ENCODE measurements at places on chromosomes 13 and 19. TPM values are rescaled to one million over a fixed set of nuclear protein-coding genes. Genes with fewer than 3 reads are reported as not detected.
A peak's percentile ranks its signal among the peaks of the same experiment; 100 is the strongest.

- H3K36me3 ChIP-seq: no peaks in the 10 kb centered on the region
- peak overlapping the region; percentile 41 for H3K4me3 ChIP-seq
- no peak overlapping the region for H3K27ac ChIP-seq
- DNase-seq: no peak
These were observed 732 bp upstream of the C2CD4C start for GRCh38 chr19:409516-410242.

- H3K4me1 ChIP-seq: no peaks in the 10 kb centered on the region
- no peak overlapping the region for H3K27ac ChIP-seq
- no peak overlapping the region for H3K4me3 ChIP-seq
- DNase-seq: no peak
- H3K27me3 ChIP-seq: peaks cover 4% of the 10 kb centered on the region
- no peaks in the 10 kb centered on the region for H3K36me3 ChIP-seq
These were observed 45.1 kb downstream of the ADGRE3 start for GRCh38 chr19:14629557-14629956.

GRCh38 chr19:48452289-48453190 lies 2.8 kb upstream of the KCNJ14 start:
- H3K27ac ChIP-seq: no peak overlapping the region
- DNase-seq: no peak
- peaks cover 6% of the 10 kb centered on the region for H3K4me1 ChIP-seq
- H3K36me3 ChIP-seq: peaks cover 13% of the 10 kb centered on the region
- H3K27me3 ChIP-seq: no peaks in the 10 kb centered on the region
- H3K4me3 ChIP-seq: no peak overlapping the region

DNA sequence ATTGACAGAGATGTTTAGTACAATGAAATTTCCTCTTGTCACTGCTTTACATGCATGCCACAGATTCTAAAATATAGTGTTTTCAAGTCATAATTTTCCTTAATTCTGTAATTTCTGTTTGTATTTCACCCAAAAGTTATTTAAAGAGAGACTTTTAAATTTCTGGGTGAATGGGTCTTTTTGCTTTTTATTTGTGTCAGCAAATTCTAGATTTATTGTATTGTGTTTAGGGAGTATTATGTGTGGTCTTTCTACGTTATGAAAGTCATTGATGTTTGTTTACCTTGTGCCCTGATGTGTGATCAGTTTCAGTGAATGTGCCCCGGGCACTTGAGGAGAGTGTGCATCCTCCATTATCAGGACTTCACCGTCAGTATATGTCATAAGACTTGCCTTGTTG lies 92.7 kb downstream of the SGCG start:
- H3K27me3 ChIP-seq: peaks cover 7% of the 10 kb centered on the region
- no peak overlapping the region for H3K27ac ChIP-seq
- H3K4me1 ChIP-seq: no peaks in the 10 kb centered on the region
- H3K36me3 ChIP-seq: no peaks in the 10 kb centered on the region
- no peak for DNase-seq
- H3K4me3 ChIP-seq: no peak overlapping the region

GRCh38 chr19:58059003-58059670 lies at the start of gene ZNF135:
TSS of gene ZNF135 (plus strand) at chr19:58059282. CDS start at chr19:58060003, 721 bp downstream.
- H3K27ac ChIP-seq: peak within 1 kb of the TSS; percentile 89
- peaks cover 3% of the 10 kb centered on the region for H3K4me1 ChIP-seq
- H3K36me3 ChIP-seq: peaks cover 14% of the 10 kb centered on the region
- peak; percentile 86 for DNase-seq

DNA sequence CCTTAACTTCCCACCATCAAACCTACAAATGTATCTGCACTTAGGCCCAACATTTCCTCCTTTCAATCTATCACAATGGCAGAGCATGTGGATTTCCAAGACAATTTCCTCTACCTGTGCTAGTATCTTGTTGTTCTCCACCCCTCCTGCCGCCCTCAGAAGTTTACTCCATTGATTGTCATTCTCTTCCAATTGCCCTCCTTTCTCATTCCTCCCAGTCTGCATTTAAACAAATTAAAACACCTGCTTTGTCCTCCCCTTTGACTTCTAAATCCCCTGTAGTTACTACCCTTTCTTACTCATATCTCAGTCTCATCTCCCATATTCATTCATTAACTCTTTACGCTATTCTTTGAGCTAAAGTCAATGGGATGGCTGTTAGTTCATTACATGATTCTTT lies 370.6 kb downstream of the DIAPH3 start:
- no peak for DNase-seq
- H3K27me3 ChIP-seq: no peaks in the 10 kb centered on the region
- no peak overlapping the region for H3K4me3 ChIP-seq

- H3K27ac ChIP-seq: no peak overlapping the region
- H3K4me1 ChIP-seq: peaks cover 4% of the 10 kb centered on the region
- peaks cover 2% of the 10 kb centered on the region for H3K27me3 ChIP-seq
- no peak overlapping the region for H3K4me3 ChIP-seq
- H3K36me3 ChIP-seq: no peaks in the 10 kb centered on the region
These were observed 95.6 kb downstream of the TSHZ3 start for GRCh38 chr19:31253526-31254179.

- no peak overlapping the region for H3K4me3 ChIP-seq
- no peak overlapping the region for H3K27ac ChIP-seq
- peaks cover 3% of the 10 kb centered on the region for H3K4me1 ChIP-seq
- no peaks in the 10 kb centered on the region for H3K36me3 ChIP-seq
- DNase-seq: no peak
These were observed 123.4 kb upstream of the ARGLU1 start for GRCh38 chr13:106691341-106691740.

DNA sequence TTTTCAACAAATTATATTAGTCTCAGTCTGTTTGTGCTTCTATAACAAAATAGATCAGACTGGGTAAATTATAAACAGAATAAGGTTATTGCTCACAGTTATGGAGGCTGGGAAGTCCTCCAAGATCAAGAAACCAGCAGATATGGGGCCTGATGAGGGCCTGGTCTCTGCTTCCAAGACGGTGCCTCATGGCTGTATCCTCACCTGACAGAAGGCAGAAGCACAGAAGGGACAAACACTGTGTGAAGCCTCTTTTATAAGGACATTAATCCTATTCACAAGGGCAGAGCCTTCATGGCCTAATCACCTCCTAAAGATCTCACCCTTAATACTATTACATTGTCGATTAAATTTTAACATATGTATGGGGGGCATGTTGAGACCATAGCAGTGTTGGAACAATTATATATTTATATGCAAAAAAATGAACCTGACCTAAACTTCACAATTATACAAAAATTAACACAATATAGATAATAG lies 12.7 kb downstream of the F10 start:
- no peak overlapping the region for H3K27ac ChIP-seq
- H3K27me3 ChIP-seq: peaks cover 56% of the 10 kb centered on the region
- no peak for DNase-seq
- H3K36me3 ChIP-seq: no peaks in the 10 kb centered on the region

DNA sequence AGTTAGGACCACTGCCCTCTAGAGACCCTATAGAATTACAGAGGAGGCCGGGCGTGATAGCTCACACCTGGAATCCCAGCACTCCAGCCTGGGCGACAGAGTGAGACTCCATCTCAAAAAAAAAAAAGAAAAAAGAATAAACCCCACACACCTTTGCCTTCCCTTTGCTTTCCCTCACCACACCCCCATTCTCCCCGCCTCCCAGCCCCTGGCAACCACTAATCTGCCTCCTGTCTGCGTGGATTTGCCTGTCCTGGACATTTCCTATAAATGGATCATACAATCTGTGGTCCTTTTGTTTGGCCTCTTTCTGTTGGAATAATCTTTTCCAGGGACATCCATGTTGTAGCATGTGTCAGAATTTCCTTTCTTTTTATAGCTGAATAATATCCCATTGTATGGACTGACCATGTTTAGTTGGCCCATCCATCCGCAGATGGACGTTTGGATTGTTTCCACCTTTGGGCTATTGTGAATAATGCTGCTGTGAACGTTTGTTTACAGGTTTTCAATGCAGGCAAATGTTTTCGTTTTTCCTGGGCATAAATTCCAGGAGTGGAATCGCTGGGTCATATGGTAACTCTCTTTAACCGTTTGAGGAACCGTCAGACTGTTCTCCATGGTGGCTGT lies 15.3 kb downstream of the NACC1 start:
- H3K27ac ChIP-seq: peak overlapping the region; percentile 33
- DNase-seq: no peak
- H3K27me3 ChIP-seq: no peaks in the 10 kb centered on the region
- peaks cover 16% of the 10 kb centered on the region for H3K4me1 ChIP-seq

GRCh38 chr13:98827449-98827848 lies 75.0 kb upstream of the SLC15A1 start:
- DNase-seq: no peak
- H3K4me1 ChIP-seq: peaks cover 17% of the 10 kb centered on the region
- no peak overlapping the region for H3K27ac ChIP-seq
- H3K36me3 ChIP-seq: peaks cover 49% of the 10 kb centered on the region

- H3K27ac ChIP-seq: no peak overlapping the region
- H3K36me3 ChIP-seq: no peaks in the 10 kb centered on the region
- no peak for DNase-seq
- no peak overlapping the region for H3K4me3 ChIP-seq
These were observed 133.0 kb upstream of the TRPC4 start for GRCh38 chr13:38002606-38003005.

GRCh38 chr19:39237200-39238184 lies 7.3 kb downstream of the IFNL3 start:
- peak; percentile 59 for DNase-seq
- peak overlapping the region; percentile 79 for H3K4me3 ChIP-seq
- H3K27ac ChIP-seq: peak overlapping the region; percentile 85
- peaks cover 27% of the 10 kb centered on the region for H3K4me1 ChIP-seq
- peaks cover 2% of the 10 kb centered on the region for H3K36me3 ChIP-seq

DNA sequence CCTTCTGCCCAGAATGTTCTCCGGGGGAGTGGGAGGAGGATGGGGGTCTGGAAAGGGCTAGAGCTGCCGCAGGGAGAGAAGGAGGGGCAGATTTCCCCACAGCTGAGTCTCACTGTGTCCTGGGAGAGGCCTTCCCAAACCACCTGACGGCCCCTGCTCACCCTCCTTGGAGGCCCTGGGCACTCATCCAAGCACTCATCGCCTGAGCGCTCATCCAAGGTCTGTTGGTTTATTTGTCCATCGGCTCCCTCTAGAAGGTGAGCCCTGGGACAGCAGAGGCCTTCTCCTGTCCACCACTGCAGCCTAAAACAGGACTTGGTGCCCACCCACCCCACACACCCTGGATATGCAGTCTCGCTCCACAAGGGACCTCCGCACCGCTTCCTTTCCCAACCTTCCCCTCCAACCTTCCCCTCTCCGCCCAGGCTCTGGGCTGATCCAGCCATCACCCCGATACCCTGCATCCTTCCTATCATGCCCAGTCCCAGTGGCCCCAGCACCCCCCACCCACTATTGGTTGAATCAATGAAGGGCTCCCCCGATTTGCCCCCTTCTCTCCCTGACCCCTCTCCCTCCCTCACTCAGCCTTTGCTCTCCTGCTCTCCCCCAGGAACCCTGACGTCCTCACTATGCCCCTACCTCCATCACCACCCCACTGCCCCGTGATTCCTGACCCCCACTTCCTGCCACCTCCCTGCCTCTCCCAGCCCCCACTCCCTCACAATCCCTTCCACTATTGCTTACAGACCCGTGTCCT lies 1.7 kb downstream of the UBXN6 start:
- peak overlapping the region; percentile 88 for H3K27ac ChIP-seq
- peaks cover 15% of the 10 kb centered on the region for H3K4me1 ChIP-seq
- H3K27me3 ChIP-seq: no peaks in the 10 kb centered on the region

DNA sequence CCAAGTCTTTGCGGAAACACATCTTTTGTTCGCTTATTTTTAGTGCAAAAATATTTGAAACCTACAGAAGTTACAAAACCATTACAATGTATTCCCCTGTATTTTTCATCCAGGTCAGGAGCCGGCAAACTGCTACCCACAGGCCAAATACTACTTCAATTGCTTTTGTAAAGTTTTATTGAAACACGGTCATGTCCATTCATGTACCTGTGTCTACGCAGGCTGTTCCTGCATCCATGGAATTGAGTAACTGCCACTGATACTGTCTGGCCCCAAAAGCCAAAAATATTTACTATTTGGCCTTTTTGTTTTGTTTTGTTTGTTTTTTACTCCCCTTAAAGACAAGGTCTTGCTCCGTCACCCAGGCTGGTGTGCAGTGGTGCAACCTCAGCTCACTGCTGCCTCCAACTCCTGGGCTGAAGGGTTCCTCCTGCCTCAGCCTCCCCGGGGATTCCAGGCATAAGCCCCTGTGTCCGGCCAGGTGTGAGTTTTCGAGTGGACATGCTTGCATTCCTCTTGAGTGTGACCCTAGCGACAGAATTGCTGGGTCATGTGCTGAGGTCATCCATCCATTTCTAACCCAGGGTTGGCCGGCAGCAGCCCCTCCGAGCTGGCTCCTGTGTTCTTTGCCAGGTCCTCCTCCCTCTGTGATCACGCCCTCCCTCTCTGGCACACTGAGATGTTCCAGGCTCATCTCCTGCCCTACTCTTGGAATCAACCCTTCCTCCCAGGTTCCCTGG lies 10.9 kb upstream of the S1PR4 start:
- peaks cover 3% of the 10 kb centered on the region for H3K27me3 ChIP-seq
- H3K4me1 ChIP-seq: peaks cover 21% of the 10 kb centered on the region
- DNase-seq: no peak
- peaks cover 23% of the 10 kb centered on the region for H3K36me3 ChIP-seq
- H3K4me3 ChIP-seq: no peak overlapping the region
- H3K27ac ChIP-seq: no peak overlapping the region

GRCh38 chr13:101946401-101946800 lies 455.4 kb downstream of the FGF14 start:
- no peaks in the 10 kb centered on the region for H3K4me1 ChIP-seq
- no peak for DNase-seq
- H3K27ac ChIP-seq: no peak overlapping the region
- H3K27me3 ChIP-seq: no peaks in the 10 kb centered on the region
- no peak overlapping the region for H3K4me3 ChIP-seq
- no peaks in the 10 kb centered on the region for H3K36me3 ChIP-seq

- H3K4me3 ChIP-seq: no peak overlapping the region
- no peak for DNase-seq
- H3K27me3 ChIP-seq: peaks cover 10% of the 10 kb centered on the region
- H3K27ac ChIP-seq: no peak overlapping the region
- peaks cover 1% of the 10 kb centered on the region for H3K36me3 ChIP-seq
- H3K4me1 ChIP-seq: no peaks in the 10 kb centered on the region
These were observed 16.6 kb downstream of the PRKCSH start for GRCh38 chr19:11451871-11452619.

GRCh38 chr19:3981736-3982681 lies 3.3 kb downstream of the EEF2 start:
- H3K27ac ChIP-seq: no peak overlapping the region
- peaks cover 22% of the 10 kb centered on the region for H3K4me1 ChIP-seq
- H3K4me3 ChIP-seq: no peak overlapping the region
- H3K36me3 ChIP-seq: peaks cover 33% of the 10 kb centered on the region

Gene LPAR2
- 73.8 TPM for total RNA-seq

Gene NLRP4
- not detected for total RNA-seq

Gene BEST2
- total RNA-seq: not detected

Gene OR7D2
- total RNA-seq: not detected

Gene CLEC17A
- total RNA-seq: 0.17 TPM

Gene KCNN4
- 45.4 TPM for total RNA-seq

Gene GPC6
- not detected for total RNA-seq

Gene LILRA2
- not detected for total RNA-seq

Gene RAVER1
- 78.5 TPM for total RNA-seq

Gene CDX2
- total RNA-seq: not detected

Gene CYP2S1
- total RNA-seq: 1.2 TPM

Gene DLL3
- 0.19 TPM for total RNA-seq

Gene PLEKHA4
- 7.0 TPM for total RNA-seq

Gene ACP7
- total RNA-seq: not detected

Gene NUMBL
- 11.7 TPM for total RNA-seq

All from activated naive CD8-positive, alpha-beta T cell treated with anti-CD3 and anti-CD28 coated beads, Interleukin-2, amount 10 ng/mL, durations not matched to agents 7 days and 5 days (primary cell).